ENCODE measurements at places on chromosomes 1 and 21. TPM values are rescaled to one million over a fixed set of nuclear protein-coding genes. Genes with fewer than 3 reads are reported as not detected.

Gene SIK1
- 1.4 TPM for total RNA-seq

Gene ARHGEF16
- total RNA-seq, result not detected

Gene ACKR1
- total RNA-seq, result 642 TPM

GRCh38 chr1:173213665-173214064 is 6.5 kb upstream of the TNFSF4 start:
- no peak for DNase-seq

GRCh38 chr1:116002781-116003420 is 26.6 kb downstream of the SLC22A15 start:
- no peak for DNase-seq

DNA sequence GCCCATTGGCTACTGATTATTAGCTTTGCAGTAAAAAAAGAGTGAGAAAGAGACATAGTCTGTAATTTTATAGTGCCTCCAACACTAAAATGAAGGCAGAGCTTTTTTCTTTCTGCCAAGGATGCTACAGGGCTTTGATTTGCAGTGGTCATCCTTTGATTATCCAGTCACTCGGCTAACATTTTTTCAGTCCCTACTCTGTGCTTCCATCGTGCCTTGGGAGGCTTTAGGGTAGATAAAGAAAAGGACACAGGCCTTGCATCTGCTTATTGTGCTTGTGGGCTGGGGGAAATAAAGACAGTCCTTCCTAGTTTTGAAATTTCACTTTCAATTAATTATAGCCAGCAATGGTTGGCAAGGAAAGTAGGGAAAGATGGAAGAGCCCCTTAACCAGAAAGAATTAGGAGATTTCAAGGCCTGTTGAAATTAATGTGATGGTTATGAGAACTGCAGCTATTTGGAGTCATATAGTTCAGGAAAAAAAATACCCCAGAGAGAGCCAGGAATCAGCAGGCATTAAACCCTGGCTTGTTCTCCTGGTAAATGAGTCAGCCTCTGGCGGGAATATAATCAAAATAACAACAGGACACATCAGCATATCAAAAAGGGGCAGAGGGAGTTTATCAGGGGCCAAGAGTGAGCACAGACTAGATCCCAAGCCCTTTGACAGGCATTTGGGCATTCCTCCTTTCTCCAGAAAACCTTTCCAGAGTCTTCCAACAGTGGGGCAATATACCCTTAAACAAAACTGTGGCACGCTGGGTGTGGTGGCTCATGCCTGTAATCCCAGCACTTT is 27.4 kb downstream of the CACHD1 start:
- no peak for DNase-seq

DNA sequence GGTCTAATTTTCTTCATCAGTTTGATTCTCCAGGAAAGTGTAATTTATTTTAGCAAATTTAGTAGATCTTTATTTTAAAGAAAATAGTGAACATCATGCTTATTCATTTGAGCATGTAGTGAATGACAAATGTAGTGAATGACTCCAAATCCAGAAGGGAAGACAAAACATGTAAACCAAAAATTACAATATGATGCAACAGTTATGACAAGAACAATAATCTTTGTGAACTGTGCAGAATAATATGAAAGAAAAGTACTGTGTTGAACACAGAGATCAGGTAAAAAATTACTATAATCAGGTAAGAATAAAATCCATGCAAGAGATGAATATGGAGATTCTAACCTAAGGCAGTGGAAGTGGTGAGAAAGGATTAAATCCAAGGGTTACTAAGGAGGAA is 30.0 kb upstream of the DPH5 start:
- no peak for DNase-seq

- no peak for DNase-seq
These were observed 148.2 kb downstream of the PRDM16 start for GRCh38 chr1:3217181-3217641.

DNA sequence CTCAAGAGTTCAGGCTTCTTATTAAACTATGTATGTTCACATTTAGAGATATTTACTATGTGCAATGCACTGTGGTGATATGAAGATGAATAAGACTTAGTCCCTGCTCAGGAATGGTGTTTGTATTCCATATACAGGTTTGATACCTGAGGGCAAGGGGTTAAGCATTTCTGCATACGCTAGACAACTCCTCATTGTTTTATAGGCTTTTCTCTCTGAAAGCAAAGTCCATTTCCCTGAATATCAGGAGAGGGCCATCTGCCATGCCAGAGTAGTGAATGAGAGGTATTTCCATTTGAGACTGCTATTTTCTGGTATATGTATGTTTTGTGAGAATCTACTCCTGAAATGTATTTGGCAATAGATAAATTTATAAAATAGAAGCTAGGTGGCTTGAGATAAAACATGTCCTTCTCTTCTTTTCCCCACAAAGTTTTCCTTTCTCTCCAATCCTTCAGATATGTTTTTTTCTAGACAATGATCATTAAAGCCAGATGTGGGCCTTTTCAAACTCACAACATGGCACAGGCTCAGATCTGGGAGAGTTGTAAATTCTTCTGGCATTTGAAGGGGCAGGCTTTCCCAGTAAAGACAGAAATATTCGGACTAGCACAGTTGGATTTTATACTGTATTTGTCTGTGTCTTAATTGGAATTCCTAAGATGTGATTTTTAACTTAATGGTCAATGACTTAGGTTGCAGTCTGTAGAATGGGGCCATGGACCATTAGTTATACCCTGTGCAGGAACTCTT is 73.3 kb upstream of the WDR26 start:
- DNase-seq, result no peak

All from ascending aorta (tissue), 2 donors.